Left ventricle myocardium superior (tissue), 1 donor: ENCODE measurements at places on chromosomes 3 and 15.

DNA sequence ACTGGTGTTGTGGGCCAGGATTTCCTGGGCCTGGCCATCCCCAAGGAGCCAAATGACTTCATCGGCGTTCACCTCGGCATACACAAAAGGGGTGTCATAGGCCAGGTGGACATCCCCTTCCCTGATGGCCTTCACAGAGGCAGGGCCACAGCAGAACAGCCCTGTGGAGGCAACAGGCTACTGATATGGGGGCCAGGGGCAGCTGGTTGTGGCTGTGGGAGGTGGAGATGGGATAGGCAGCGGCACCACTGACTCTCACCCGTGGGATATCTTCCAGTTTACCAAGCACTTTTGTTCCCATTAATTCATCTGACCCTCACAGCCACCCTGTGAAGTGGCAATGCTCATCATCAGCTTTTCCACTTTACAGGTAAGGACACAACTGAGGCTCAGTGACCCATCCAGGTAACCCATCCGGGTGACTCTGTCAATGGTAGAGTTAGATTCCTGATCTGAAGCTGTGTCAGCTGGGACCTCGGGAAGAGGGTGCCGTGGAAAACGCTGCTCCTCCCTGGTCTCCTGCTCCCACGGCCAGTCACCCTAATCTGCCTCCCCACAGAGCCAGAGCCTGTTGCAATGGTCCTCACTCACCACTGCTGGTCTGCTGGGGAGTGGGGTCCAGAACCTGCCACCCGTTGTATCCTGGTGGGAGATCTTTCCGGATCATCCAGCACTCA lies 15.3 kb upstream of the TGM5 start:
- DNase-seq, result no peak

- DNase-seq, result peak; percentile 52
These were observed 47.9 kb upstream of the TRAK1 start for GRCh38 chr3:42043099-42043813.

GRCh38 chr15:60395276-60396011 lies 2.3 kb downstream of the ANXA2 start:
- DNase-seq, result no peak

GRCh38 chr3:148612278-148612677 lies 85.4 kb upstream of the AGTR1 start:
- no peak for DNase-seq

GRCh38 chr3:73107676-73108187 lies 46.3 kb downstream of the EBLN2 start:
- DNase-seq, result no peak

- no peak for DNase-seq
These were observed 14.8 kb downstream of the MRPS11 start for GRCh38 chr15:88482263-88482662.

DNA sequence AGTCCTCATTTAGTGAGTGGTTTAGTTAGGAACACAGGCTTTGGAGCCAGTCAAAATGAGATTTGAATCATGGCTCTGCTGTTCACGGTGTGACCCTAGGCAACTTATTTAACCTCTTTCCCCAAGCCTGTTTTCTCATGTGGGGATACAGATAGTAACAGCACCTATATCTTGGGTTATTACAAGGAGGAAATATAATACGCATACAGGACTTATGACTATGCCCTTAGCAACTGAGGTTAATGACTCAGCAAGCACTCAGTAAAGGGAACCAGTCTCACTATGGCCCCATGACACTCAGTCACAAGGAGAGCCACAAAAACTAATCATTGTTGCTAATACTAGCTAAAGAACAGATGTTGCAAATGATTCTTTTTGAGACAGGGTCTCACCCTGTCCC lies 45.9 kb downstream of the SUMF1 start:
- no peak for DNase-seq
